HT-29 (cell line): ENCODE measurements at places on chromosomes 2 and 18.

DNA sequence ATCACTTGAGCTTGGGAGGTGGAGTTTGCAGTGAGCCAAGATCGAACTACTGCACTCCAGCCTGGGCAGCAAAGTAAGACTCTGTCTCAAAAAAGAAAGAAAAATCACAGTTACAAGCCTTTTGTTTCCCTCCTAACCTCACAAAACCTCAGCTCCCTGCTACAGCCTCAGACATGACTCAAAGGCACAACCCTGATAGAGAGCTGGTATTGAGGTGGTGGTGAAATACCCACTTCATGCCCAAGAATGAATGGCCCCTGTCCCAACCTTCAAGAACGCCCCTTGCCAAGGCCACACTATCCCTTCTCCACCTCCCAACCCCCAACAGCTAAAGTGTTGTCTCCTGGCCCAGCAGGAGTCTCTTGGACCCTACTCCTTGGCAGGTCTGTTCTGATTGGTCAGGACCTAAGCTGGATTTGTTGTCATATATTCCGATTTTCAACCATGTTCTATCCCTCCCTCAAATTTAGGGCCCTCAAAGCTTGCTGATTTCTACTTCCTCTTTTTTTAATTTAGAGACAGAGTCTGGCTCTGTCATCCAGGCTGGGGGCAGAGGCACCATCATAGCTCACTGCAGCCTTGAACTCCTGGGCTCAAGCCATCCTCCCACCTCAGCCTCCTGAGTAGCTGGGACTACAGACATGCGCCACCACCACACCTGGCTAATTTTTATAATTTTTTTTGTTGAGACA lies 61.9 kb upstream of the BZW1 start:
- no peak for DNase-seq

DNA sequence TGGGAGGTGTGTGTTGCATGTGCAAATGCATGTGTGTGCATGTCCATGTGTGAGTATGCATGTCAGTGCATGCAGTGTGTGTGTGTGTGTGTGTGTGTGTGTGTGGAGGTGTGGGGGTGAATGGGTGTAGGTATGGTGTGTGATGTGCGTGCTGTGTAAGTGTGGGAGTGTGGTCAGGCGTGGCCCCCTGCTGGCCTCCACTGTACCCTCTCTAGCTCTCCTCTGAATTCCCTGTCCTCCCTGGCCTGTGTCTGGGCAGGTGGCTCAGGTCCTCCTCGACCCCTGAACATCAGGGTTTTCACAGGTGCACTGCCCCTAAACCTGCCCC lies 230.2 kb downstream of the CELF4 start:
- no peak for DNase-seq

- no peak for DNase-seq
These were observed 100.1 kb downstream of the CTNNA2 start for GRCh38 chr2:79612999-79613398.

DNA sequence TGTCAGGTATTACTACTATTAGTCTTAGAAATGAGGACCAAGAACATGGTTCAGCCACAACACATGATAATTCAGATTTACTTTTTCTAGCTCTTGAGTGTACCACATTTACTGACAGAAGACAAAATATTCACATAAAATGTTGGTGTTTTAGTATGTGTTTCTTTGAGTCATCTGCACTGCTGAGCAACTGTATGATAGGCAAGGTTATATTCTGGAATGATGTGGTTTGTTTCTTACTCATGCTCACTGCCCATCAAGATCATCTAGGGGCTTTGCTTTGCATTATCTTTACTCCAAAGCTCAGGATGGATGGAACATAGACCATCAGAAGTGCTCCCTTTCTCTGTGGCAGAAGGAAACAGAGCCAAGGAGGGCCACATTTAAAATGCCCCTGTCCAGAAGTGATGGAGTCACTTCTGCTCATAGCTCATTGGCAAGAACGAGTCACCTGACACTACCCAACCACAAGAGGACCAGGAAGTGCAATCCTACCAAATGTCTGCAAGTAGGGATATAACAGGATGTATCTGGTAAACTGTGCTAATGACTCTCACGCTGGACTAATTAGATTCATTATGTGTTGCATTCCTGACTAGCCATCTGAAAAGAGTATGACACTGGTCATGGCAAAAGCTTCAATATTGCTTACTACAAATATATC lies 81.5 kb downstream of the DIS3L2 start:
- DNase-seq, result no peak

GRCh38 chr2:36589230-36589630 lies 8.7 kb downstream of the FEZ2 start:
- no peak for DNase-seq

DNA sequence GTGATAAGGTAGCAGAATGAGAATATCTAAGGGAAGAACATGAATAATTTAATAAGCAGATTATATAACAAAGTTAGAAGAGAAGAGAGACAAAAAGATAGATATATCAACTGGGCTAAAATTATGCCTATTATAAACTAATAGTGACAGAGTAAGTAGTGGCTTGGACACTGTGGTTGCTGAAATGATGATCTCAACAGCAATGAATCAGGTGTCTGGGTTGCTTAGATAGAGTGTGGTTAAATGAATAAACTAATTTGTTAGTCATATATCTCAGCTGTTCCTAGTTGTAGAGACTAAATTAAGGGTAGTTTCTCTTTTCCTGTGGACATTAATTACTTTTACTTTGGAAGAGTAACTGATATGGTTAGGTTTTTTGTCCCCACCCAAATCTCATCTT lies 1485.4 kb upstream of the CELF4 start:
- DNase-seq, result no peak

GRCh38 chr2:84487298-84487996 lies 28.4 kb upstream of the SUCLG1 start:
- DNase-seq, result no peak

DNA sequence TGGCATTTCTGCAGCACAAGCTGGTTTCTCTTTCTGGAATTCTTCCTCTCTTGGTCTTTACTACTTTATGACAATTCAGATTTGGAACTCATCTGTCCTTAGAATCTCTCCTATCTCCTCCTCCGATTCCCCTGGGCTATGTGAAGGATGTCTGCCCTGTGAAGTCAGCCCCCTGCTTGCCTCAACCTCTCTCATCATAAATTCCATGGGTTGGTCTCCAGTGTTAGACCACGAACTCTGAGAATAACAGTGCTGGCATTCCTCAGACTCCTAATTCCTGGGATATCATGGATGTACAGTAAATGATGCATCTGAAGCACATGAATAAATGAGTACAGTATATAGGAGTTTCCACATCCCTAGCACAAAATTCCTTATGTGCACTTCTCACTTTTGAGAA lies 21.0 kb upstream of the CYRIA start:
- no peak for DNase-seq
